ENCODE measurements at places on chromosomes 3 and 15. TPM values are rescaled to one million over a fixed set of nuclear protein-coding genes. Genes with fewer than 3 reads are reported as not detected.

The HRG gene
- not detected for total RNA-seq

The SLC28A1 gene
- not detected for total RNA-seq

The PLSCR2 gene
- not detected for total RNA-seq

The PAQR9 gene
- not detected for total RNA-seq

The ITPR1 gene
- total RNA-seq: 74.3 TPM

The CHST2 gene
- total RNA-seq: 2.4 TPM

The EPB42 gene
- not detected for total RNA-seq

The LTF gene
- total RNA-seq: not detected

The AMIGO3 gene
- 0.61 TPM for total RNA-seq

The CIDEC gene
- total RNA-seq: not detected

The SLC4A7 gene
- total RNA-seq: 49.5 TPM
